ENCODE measurements at places on chromosomes 12 and 14.
A peak's percentile ranks its signal among the peaks of the same experiment; 100 is the strongest.

GRCh38 chr12:124861492-124861891 lies 2.2 kb downstream of the SCARB1 start:
- peak; percentile 58 for DNase-seq

- no peak for DNase-seq
Measured at GRCh38 chr12:32198555-32198954, 91.9 kb downstream of the BICD1 start.

GRCh38 chr14:99632410-99633035 lies 12.4 kb upstream of the HHIPL1 start:
- no peak for DNase-seq

GRCh38 chr12:117967043-117967442 lies 1.7 kb downstream of the KSR2 start:
- DNase-seq = no peak

GRCh38 chr12:67433385-67434175 lies 164.4 kb downstream of the CAND1 start:
- no peak for DNase-seq

DNA sequence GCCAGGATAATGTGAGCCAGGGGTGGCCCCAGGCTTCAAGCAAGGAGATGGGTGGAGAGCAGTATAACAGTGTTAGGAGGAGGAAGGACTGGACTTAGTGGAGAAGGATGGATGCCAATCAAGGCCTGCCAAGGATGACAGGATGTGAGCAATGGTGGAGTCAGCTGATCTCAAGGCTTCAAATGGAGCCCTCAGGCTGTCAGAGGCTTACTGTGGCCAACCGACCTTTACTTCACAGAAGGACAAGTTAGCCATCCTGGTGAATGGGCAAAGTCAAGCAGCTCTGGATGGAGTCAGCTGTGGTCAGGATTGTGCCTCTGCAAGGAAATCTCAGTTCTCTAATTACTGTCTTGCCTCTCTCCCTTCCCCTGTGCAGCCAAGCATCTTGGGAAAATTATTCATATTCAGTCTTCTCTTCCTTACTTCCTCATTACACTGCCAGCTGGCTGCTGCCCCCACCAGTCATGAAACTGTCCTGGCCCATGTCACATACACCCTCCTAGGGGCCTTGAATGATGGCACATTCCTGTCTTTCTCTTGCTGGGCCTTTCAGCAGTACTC lies 7.6 kb upstream of the STAT6 start:
- no peak for DNase-seq

DNA sequence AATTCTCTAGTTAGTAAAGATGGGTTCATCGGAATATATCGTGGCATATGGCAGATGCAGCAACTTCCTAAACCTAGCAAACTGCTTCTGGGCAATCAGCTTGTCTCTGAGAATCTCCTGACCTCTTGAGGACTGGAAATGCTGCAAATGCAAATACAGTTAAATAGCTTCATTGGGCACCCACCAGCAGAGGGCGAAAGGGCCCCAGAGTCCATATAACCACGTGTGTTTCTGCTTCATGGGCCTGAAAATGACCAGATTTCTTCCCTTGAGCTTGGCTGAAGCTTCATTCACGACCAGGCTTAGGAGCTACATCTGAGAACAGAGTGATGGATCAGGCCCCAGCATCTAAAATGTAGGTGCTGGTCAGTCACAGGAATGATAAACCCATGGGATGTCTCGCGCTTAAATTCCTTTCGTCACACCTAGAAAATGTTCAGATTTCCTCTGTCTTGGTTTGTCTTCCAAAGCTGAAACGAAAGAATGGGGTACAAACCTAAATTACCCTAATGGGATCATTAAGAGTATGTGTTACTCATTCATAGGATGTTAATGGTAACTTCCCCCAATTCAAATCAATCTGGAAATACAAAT lies 1482.5 kb upstream of the TMEM132C start:
- no peak for DNase-seq

DNA sequence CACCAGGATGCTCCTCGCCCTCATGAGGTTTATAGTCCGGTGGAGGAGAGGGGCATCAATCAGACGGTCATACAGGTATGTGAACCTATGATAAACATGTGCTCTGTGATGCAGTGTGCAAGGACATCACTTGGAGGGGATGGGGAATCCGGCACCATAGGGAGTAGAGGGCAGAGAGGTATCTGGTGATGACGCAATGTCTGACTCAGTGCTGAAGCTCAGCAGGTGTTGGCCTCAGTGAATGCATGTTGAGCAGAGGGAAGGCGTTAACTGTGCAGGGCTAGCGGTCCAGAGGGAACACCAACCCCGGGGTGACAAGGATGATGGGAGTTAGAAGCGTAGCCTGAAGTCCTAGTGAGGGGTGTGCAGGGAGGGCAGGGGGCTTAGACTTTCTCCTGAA lies 200.9 kb downstream of the TMEM132C start:
- DNase-seq = no peak

- DNase-seq = no peak
Measured at GRCh38 chr14:90731487-90731886, 84.7 kb downstream of the TTC7B start.

DNA sequence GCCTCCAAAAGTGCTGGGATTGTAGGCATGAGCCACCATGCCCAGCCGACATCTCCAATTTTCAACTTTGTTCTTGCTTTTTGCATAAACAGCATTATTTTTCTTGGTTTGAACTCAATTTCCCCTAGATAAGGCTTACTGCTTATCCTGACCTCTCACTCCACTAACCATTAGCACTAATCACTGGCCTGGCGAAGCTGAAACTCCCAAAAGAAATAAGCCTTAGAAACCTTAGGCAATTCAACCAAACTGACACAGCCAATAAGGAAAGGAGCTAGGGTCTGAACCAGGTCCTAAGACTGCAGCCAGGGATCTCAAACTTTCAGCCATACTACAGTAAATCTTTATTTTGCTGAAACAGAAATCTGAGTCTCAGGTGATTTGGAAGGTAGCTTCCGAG lies 448.0 kb downstream of the RMST start:
- no peak for DNase-seq

DNA sequence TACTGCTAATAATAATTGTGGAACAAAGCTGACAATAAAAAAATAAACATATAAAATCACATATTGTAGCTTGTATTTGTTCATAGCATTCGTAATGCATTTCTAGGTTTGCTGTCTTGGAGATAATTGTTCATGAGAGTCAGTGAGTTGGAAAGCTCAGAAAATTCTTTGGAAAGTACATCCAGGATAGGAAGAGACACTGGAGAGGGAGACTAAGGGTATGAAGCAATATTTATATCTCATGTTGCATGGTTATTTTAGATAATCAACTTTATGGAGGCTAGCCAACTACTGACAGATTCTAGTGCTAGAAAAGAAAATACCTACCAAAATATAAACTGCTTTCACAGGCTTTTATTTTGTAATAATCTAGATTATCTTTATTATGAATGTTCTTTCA lies 1095.2 kb downstream of the FSCB start:
- no peak for DNase-seq

DNA sequence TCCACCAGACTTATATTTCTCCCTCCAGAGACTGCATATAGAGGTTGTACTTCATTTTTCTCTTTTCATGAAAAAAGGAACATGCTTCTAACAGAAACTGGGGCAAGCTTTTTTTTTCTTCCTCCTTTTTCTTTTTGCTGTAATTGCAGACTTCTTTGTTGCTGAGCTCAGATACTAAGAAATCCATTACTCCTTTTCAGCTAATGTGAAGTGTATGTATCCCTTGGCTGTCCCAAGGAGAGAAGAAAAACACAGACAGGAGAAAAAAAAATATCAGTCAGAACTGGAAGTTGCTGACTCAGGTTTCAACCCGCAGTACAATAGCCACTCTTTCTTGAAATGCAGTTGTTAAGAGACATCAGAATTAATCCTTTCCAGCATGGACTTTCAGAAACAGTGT lies 1248.4 kb downstream of the LRFN5 start:
- no peak for DNase-seq

- DNase-seq = no peak
Measured at GRCh38 chr12:19177754-19178153, 48.2 kb downstream of the PLEKHA5 start.

- DNase-seq = no peak
Measured at GRCh38 chr14:52856139-52856538, 64.7 kb upstream of the GNPNAT1 start.

- DNase-seq = no peak
Measured at GRCh38 chr14:101352567-101352966, 208.7 kb upstream of the DIO3 start.

- no peak for DNase-seq
Measured at GRCh38 chr12:91523831-91524230, 341.2 kb upstream of the DCN start.

- no peak for DNase-seq
Measured at GRCh38 chr12:110745542-110746284, 3.0 kb upstream of the PPP1CC start.

DNA sequence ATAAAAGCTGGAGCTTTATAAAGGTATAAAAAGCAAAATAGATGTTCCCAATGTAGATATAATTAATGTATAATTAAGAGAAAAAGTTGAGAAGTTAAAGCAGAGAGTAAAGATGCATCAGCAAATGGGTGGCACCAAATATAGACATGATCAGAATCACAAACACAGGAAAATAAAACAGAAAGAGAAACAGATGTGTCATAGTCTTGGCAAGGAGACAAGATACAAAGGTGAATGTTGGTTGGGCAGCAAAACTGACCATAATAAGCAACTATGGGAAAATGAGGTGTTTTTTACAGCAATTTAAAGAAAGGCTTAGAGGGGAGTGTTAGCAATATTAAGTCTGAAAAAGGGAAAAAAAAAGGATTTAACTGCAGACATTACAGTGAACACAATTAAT lies 135.4 kb upstream of the CLEC14A start:
- DNase-seq = no peak

- DNase-seq = no peak
Measured at GRCh38 chr14:101408077-101408831, 153.0 kb upstream of the DIO3 start.

- DNase-seq = no peak
Measured at GRCh38 chr12:45732250-45732649, 2.7 kb downstream of the ARID2 start.

- no peak for DNase-seq
Measured at GRCh38 chr14:68475802-68476201, 317.1 kb downstream of the ZFP36L1 start.

DNA sequence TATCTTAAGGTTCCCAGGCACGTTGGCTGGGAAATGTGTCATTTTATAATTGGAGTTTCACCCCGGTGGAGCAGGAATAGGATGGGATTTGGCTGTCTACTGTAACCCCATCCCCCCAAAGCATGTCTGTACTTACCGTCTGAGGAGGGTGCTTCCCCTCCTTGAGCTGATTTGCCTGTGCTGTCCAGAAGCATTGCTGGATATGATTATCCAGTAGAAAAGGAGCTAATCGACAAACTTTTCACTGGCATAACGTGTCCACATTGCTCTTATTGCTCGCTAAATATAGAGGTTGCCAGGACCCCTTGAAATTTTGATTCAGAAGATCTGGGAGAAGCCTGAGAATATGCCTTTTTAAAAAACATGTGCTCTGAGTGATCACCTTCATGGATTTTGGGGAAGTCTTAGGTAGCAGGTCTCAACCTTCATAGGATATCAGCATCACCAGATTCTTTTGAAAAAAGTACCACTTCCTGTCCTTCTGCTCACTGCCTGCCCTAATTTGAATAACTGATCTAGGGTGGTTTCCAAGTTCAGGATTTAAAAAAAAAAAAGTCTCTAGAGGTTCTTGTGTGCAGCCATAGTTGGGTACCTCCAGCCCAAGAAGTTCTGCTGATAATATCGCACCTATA lies 80.4 kb upstream of the KCNA1 start:
- no peak for DNase-seq

DNA sequence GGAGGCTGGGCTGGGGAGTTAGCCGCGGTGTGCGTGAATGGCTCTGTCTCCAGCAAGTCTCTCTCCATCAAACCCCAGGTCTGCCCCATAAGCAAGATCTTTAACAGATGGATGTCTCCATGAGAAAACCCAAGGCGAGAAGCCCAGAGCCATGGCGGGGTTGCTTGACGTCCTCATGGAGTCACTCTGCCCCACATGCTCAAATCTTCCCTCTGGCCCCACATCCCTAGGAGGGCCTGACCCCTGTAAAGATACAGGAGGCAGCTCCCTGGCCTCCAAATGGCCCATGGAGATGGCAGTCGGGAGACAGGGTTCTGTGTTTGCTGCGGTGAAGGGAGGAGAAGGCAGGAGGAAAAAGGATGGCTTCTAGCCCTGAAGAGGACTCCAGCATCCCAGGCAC lies 49.3 kb downstream of the C14orf132 start:
- DNase-seq = no peak

GRCh38 chr14:91292491-91292890 lies 48.0 kb upstream of the GPR68 start:
- no peak for DNase-seq

DNA sequence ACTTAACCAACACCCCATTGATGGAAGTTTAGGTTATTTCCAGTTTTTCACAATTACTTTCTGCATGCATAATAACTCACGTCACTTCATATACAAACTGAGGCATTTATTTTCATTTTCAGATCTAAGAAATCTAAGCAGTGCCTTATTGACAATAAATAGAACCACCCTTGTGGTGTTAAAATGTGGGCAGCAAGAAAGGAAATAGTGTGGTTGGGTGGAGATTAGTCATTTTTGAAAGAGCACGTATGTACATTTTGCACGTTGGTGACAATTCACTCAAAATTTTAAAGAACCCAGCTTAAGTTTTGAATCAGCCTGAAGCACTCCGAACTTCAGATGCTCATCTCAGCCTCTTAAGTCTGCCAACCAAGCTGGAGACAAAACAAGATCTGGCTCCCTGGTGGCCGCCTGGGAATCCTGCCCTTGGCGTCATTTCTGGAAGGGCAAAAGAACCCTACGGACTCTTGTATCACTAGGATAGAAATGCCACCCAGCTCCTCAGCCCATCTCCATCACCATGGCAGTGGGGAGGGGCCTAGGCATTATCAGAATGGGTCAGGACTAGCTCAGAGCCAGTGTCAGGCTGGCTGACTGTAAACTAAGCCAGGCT lies 89.5 kb upstream of the BCL2L14 start:
- DNase-seq = no peak

DNA sequence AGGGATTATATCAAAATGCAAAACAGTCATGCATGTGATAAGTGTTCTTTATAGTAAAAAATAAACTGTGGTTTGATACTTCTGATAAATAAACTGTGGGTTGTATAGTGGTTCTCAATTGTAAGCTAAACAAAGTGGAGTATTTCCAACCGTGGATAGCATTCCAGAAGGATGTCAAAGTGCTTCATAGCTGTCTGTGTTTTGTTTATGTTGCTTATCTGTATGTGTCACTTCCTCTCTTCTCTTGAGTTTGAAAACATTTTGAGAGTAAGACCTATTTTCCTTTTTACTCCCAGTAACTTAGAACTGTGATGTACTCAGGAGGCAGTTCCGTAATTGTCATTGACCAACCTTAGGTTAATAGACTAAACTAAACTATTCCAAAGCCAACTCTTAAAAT lies 415.8 kb downstream of the TMTC2 start:
- no peak for DNase-seq

DNA sequence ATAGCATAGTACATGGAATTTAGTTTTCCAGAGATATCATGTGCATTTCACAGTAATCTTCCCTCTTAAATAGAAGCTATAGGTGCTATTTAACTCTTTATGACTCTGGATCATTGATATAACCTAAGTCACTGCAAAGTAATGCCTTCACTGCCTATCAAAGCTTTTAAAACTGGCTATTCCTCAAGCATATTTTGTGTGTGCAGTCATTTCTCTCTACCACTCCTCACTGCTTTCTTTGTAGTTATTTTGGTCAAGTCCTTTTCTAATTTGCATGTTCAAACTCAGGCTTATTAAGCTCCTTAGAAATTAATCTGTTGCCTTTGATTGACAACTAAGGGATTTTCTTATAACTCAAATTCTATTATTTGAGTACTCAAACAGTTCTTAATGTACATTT lies 79.4 kb upstream of the PLEKHG7 start:
- no peak for DNase-seq
